Stimulated activated CD4-positive, alpha-beta T cell treated with anti-CD3 and anti-CD28 coated beads, TNF-alpha, amount 100 ng/mL, for 24 hours (primary cell): ENCODE measurements at places on chromosomes 1 and 21.

DNA sequence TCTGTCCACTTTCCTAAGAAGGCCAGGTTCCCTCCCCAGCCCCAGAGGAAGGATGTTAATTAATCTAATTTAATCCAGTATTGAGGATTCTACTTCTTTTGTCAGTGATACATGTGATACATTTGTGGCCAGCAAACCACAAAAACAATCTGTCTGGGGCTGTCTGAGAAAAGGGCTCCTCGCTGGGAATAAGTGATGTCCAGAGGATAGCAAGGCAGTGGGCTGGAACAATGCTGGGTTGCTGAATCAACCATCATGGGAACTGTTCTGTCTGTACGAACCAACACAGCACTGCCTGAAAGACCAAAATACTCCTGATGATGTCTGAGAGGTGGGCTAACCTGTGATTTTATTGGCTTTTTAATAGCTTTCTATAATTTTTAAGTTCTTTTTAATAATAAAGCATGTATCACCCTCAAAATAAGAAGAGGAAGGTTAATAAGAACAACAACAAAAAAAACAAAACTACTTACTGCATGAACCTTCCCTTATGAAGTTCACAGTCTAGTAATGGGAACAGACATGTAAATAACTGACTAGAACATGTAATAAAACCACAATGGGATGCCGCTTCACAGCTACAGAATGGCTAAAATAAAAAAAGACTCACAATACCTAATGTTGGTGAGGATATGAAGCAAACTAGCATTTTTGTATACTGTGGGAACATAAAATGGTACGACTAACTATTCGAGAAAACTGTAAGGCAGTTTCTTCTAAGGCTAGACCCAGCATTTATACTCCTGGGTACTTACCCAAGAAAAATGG, 11.4 kb upstream of the ADAR start:
- no peak for DNase-seq

- DNase-seq = no peak
These were observed 3.8 kb upstream of the FAM20B start for GRCh38 chr1:179021873-179022272.

GRCh38 chr1:78143673-78144072, 97.9 kb downstream of the GIPC2 start:
- DNase-seq = no peak

- no peak for DNase-seq
These were observed 124.8 kb downstream of the GALNT2 start for GRCh38 chr1:230191855-230192254.

GRCh38 chr21:45536301-45537081, 5.7 kb downstream of the SLC19A1 start:
- no peak for DNase-seq

GRCh38 chr1:236508593-236509027, 15.2 kb upstream of the LGALS8 start:
- DNase-seq = no peak

GRCh38 chr1:90246069-90246468, 251.2 kb downstream of the ZNF326 start:
- DNase-seq = no peak

DNA sequence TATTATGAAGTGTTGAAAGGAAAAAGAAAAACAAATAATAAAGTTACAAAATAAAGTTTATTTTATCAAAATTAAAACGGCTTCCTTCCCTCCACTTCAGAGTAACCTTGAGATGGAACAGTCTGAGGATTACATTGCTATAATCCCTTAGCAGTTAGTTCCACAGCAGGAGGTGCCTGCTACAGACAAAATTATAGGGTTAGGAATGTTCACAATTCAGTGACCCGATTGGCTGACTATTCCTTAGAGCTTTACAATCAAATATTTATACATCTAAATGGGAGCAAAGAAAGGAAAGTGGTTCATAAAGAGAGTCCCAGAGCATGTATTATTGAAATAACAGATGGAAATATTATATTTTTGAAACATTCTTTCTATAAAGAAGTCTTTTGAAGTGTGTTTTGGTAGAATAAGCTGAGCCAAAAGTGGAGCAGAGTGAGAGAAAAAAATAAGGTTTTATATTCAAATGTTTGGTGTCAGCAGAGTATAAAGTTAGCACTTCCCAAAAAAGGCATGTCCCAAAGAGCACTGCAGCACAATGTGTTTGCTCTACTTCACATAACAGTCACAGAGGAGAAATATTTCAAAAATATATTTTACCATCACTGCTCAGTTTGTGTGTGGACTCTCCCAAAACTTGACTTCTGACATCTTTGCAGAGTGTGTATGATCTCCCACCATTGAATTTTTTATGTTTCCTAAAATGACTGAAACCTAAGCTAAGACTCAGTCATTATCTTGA, 71.4 kb upstream of the GORAB start:
- DNase-seq = no peak

DNA sequence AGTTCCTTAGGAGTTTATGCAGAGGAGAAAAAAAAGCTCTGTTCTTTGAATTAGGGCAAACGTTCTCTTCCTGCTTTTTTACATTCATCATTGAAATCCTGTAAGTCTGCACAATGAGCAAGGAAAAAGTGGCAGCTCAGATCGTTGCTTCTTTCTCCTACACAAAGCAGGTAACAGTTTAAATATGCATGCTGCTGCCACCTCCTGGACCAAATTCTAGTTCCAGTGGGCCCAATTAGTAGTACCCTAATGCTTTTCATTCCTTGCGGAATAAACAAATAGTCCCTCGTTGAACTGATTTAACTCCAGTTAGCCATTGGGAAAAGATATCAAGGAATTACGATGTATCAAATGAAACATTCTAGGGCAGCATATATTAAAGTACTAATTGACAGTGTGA, 20.1 kb downstream of the YTHDF2 start:
- DNase-seq = no peak

GRCh38 chr1:27116232-27116631, 38.7 kb downstream of the SLC9A1 start:
- DNase-seq = no peak

DNA sequence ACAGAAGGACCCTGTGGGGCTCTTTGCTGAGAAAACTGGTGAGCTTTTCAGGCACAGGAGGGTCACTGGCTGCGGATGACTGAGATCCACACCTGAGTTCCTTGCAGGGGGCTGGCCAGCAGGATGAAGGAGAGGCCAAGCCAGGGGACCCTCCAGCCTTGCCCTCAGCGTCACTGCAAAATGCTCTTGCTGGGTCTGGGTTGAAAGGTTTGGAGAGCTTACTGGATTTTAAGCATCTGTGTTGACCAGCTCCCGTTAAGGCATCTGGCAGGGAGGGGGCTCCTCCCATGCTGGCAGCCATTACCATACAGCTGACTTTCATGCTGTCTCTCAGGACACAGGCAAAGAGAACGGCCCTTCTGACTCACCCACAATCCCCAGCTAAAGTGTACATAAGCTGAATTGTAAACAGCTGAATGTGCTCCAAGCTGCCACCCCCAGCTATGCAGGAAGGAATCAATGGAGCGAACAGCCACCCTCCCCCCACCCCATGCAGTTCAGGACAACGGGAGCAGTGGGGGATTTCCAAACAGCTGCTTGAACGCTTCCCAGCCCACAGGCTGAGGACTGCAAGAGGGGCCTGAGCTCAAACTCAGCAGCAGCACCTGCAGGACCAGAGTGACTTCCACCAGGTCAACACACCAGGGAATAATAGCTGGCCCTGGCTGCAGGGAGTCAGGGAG, 21.3 kb upstream of the A3GALT2 start:
- no peak for DNase-seq

DNA sequence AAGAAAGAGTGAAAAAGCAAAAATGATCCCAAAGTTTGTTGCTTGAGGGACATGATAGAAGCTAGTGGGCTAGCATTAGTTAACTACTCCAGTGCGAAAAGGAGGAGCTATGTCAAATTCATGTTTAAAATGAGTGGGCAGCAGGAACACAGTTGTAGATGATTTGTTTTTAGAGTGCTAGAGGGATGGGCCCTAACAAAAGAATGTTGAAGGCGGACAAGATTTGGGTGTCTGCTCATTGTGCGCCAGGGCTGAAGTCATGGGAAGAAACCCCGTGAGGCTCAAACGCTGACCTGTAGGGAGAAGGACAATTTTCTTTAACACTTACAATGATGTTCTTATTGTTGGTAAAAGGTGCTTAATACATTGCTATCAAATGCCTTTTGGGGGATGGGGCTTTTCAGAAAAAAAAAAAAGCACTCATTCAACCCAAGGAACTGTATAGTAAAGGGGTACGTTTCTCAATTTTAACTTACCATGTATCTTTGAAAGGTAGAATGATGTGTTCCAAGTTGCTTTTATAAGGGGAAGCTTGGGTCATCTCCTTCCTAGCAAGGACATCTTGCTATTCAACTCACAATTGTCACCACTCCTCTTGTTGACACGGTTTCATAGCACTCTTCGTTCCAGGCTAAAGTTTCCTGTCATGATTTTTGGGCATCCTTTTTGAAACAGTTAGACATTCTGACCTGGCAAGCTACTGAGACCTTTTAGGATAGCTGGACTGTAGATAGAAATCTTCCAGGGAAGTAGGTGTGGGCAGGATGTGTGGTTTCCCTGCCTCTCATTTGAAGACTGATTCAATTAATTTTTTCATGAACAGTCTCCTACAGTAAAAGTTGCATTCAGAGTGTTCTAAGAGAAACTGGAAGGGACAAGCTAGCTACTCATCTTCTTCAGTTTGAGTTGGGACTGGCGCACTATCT, 53.0 kb upstream of the CNN3 start:
- DNase-seq = no peak

DNA sequence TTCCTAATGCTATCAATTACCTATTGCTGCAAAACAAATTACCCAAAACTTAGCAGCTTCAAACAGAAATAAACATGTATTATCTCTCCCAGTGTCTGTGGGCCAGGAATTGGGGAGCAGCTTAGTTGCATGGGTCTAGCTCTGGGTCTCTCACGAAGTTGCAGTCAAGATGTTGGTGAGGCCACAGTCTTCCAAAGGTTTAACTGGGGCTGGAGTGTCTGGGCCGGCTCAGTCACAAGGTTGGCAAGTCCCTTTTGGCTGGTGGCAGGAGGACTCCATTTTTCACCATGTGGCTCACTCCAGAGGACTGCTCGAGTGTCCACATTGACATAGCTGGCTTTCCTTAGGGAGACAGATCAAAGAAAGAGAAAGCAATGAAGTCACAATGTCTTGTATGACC, 5.0 kb upstream of the LRP8 start:
- DNase-seq = no peak

- DNase-seq = no peak
These were observed 22.2 kb upstream of the SPATA6 start for GRCh38 chr1:48493970-48494769.

- no peak for DNase-seq
These were observed 7.0 kb downstream of the ERI3 start for GRCh38 chr1:44348061-44348485.

GRCh38 chr1:58805716-58806571, 22.1 kb upstream of the JUN start:
- DNase-seq = no peak

GRCh38 chr1:60969971-60970509, 112.3 kb upstream of the NFIA start:
- DNase-seq = no peak

- no peak for DNase-seq
These were observed 23.9 kb upstream of the PBX1 start for GRCh38 chr1:164534863-164535610.

DNA sequence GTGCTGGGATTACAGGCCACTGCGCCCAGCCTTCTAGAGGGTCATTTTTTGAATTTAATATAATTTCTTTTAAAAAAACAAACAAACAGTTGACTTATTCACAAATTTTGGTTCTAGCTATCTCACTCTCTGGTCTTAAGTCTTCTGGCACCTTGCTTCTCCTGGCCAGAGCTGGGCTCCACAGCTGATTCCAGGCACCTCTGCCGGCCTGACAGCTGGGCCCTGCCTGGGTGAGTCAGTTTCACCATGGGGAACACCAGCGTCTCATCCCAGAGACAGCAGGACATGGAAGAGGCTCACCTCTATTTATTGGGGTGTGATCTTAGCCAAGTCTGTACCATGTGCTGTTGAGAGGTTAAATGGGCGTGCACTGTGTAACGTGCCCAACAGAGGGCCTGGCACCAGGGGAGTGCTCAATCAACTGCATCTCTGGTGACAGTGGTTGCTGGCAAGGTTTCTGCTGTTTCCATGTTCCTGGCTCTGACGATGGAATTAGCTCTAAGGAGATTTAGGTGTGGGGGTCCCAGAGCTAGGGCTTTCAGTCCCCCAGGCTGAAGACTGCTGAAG, 956 bp downstream of the CPLANE2 start:
- no peak for DNase-seq

- DNase-seq = no peak
These were observed 248.2 kb upstream of the TPTE start for GRCh38 chr21:10273196-10273595.

- DNase-seq = no peak
These were observed 250.0 kb downstream of the FOXD2 start for GRCh38 chr1:47687631-47688460.

- no peak for DNase-seq
These were observed 32.7 kb downstream of the CRYAA start for GRCh38 chr21:43201491-43201890.

- peak; percentile 21 for DNase-seq
These were observed 49.7 kb downstream of the MDM4 start for GRCh38 chr1:204565617-204566582.

DNA sequence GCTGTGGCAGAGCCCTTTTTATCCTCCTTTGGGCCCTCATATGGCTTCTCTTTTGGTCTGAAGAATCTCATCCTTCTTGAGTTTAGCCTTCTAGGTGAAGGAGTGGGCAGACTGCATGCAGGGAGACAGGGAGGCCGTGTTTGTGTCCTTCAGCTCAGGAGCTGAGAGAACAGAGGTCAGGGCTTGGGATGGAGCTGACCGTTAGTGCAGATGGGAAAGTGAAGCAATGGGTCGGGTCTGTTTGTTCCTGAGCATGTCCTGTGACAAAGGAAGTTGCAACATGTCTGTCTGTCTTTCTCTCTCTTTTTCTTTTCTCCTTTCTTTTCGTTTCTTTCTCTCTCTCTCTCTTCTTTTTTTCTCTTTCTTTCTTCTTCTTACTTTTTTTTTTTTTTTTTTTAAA, 14.9 kb downstream of the MAPKAPK2 start:
- DNase-seq = no peak

- no peak for DNase-seq
These were observed 69.5 kb upstream of the HUNK start for GRCh38 chr21:31803039-31804007.

DNA sequence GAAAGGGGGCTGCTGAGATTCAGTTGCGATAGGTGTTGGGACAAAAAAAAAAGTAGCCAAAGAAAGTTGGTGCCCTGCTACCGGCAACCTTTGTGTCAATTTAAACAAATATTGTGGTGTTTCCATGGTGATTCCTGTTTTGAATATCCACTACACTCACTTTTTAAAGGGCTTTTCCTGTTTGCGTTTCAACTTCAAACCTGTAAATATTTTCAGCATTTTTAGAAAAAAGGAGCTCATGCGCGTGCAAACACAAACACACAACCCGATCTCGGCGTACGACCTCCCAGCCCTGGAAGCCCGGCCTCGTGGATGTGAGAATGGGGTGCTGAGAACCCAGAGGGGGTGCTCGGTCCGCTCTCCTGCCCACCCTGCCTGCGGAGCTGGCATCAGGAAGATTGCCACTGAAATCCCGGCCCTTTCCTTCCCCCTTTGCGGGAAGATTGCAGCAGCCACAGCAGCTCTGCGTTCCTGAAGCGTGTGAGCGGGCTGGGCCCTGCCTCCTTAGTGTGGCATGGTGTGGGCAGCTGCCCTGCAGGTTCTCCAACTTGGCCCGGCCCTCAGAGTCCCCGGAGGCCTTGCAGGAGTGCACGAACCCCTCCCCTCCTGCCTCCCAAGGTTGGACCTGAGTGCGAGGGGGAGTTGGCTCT, 34.8 kb downstream of the CASZ1 start:
- no peak for DNase-seq
